ENCODE measurements at places on chromosomes 6 and 20.

- no peak for DNase-seq
Observed at GRCh38 chr6:144007478-144008119, 460 bp downstream of the PLAGL1 start.

DNA sequence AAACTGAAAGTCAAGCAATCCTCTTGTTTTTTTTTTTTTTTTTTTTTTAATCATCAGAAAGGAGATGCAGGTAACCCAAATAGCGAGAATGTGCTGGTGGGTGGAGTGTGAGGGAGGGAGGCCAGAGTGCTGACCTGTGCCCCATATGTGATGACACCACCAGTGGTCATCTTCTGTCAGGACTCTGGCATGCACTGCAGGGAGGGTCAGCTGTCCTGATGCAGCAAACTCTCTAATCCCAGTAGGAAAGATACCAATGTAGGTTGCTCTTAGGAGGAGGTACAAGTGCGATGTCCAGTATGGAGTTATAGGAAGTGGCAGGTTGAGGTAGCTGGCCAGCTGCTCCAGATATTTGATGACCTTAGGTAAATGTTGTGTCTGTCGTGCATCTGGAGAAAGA is 2.8 kb upstream of the CST4 start:
- DNase-seq: no peak

GRCh38 chr20:24275946-24276705 is 193.3 kb upstream of the SYNDIG1 start:
- DNase-seq: no peak

GRCh38 chr6:33204415-33205190 is at the start of gene HSD17B8:
HSD17B8 (plus strand) TSS chr6:33204655; CDS start chr6:33204669, 14 bp downstream.
- peak; percentile 94 for DNase-seq

DNA sequence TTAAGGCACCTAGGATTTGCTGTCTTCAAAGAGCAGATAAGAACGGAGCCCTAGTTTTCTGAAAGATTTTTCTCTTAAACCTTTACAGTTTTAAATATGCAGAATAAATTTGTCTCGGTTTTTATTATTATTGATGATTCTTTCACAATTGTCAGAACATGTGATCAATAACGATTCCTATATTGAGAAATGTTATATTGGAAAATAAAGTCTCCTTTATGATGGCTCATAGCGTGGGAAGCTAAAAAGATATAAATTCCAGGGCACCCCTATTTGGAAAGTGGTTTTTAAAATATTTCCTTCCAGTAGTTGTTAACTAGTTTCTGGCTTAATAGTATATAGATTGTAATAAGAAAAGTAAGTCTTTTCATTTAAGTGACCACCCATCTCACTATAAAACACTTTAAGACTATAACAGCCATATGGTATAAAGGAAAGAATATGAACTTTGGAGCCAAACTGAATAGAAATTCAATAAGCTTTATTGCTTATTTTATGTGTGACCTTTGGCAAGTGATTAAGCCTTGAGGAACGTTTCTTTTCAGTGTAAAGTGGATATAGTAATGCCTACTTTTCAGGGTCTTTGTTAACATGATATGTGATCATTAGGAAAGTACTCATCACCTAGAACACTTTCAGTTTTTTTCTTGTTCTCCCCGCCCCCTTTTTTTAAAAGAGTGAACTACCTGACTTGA is 369.6 kb downstream of the LAMA2 start:
- no peak for DNase-seq

- no peak for DNase-seq
Observed at GRCh38 chr6:116351101-116351500, 19.6 kb upstream of the DSE start.

GRCh38 chr6:13711324-13711732 is 307 bp downstream of the RANBP9 start:
- no peak for DNase-seq

DNA sequence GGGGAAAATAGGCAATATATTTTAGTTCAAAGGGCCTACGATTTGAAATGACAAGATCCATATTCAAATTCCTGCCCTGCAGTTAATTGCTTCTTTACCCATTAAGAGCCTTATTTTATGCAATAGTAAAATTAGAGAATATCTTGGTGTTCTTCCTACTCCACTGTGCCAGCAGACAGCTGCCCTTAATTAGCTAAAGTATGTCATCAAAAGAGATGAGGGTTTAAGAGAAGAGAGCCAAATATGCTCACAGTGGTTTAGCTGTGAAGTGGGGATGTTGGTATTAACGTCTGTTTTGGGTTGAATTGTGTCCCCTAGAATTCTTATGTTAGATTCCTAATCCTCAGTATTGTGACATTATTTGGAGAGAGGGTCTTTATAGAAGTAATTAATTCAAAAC is 148.1 kb downstream of the MOXD1 start:
- DNase-seq: no peak

DNA sequence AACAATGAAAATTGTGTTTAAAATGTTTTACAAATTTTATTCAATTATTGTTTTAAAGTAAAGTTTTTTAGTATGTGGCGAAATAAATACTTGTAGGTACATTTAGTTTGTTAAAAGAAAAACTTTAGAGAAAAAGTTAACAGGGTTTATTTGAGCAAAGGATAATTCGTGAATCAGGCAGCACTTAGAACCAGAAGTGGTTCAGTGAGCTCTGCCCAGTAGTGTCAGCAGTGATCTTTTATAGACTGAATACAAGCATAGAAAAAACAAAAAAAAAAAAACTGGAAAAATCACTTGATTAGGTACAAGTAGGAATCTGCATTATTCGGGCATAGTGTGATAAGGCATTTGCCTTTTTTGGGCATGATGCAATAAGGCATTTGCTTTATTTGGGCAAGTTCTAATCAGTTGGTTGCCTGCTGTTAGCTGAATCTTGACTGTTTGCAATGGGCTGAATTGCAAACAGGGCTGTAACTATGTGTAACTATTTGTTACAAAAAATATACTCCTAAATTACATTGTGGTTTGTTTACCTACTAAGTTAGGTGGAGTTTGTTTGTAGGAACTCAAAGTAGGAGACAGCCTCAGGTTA is 122.9 kb upstream of the MMS22L start:
- no peak for DNase-seq

GRCh38 chr6:25054469-25054868 is 118.7 kb upstream of the RIPOR2 start:
- no peak for DNase-seq

GRCh38 chr20:13099676-13100075 is 90.9 kb downstream of the SPTLC3 start:
- no peak for DNase-seq

- DNase-seq: no peak
Observed at GRCh38 chr20:37314099-37314498, 24.6 kb downstream of the MANBAL start.

GRCh38 chr6:138382498-138383265 is 5.0 kb downstream of the SMIM28 start:
- DNase-seq: no peak
